ENCODE measurements at places on chromosomes 3 and 15.

- DNase-seq, result no peak
These were observed 99.4 kb downstream of the DTWD1 start for GRCh38 chr15:49720261-49720660.

GRCh38 chr15:61227950-61228936 is 859 bp downstream of the RORA start:
- DNase-seq, result no peak

DNA sequence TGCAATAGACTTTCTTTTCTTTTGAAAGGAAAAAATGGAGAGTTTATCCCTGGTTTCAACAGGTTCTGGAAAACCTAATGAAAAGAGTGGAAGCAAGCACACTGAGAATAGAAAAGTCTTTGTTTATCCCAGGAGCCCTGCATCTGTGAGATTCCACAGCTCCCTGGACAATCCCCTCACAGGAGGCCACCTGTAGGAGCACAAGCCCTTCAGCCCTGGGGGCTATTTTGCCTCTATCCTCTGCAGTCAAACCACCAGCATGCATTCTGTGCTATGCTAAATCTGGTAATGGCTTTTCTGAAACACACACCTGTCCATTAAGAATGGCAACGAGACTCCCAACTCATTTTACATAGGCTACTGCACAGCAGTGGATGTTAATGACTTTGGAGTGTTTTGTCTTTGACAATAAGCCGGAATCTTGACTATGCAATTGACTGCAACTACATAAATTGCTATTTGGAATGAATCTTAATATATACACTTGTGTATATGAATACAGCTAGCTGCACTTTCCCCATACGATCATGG is 369.4 kb downstream of the NR2F2 start:
- no peak for DNase-seq

DNA sequence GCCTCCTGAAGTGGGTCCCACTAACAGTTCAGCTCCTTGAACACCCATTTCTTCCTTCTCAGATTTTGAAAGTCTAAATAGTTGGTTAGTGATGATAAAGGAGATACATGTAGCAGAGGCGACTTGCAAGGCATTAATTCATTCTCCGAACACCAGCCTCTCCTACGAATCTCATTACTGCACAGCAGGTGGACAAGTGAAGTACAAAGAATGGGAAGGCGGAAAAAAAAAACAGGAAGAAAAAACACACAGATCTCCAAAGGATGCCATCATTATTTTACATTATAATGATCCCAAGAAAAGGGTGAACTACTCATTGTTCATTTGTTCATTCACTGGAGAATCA is 276.5 kb downstream of the MAGI1 start:
- no peak for DNase-seq

- DNase-seq, result no peak
These were observed 101.0 kb downstream of the MYLK start for GRCh38 chr3:123783050-123783689.

GRCh38 chr3:150409125-150409511 is 1.0 kb downstream of the TSC22D2 start:
- DNase-seq, result no peak

- DNase-seq, result no peak
These were observed 18.9 kb downstream of the SCN5A start for GRCh38 chr3:38630606-38631005.

GRCh38 chr15:67066959-67067853 is 1.8 kb downstream of the SMAD3 start:
- no peak for DNase-seq

DNA sequence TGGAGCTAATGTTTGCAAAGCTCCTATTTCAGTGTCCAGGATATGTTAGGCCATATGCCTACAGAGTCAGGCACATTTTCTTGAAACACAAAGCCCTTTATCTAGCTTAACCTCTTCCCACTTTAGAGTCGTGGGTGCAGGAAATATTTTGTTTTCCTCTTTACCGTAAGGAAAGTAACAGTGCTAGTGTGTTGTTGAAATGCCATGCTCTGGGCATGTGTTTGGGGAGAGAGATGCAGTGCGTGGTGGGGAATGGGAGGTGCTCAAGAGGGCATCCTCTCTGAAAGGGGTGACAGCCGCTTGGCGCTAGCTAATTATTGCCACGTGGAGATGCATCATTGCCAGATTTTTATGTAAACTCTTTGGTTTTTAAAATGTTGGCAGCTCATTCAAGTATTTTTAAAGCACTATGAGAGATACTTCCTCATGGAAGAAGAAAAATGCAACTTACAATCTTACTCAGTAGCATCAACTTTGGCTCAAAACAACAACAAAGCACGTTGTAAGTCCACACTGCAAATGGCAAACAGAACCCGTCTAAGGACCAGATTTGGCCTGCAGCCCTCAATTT is 152.6 kb downstream of the LPP start:
- no peak for DNase-seq

DNA sequence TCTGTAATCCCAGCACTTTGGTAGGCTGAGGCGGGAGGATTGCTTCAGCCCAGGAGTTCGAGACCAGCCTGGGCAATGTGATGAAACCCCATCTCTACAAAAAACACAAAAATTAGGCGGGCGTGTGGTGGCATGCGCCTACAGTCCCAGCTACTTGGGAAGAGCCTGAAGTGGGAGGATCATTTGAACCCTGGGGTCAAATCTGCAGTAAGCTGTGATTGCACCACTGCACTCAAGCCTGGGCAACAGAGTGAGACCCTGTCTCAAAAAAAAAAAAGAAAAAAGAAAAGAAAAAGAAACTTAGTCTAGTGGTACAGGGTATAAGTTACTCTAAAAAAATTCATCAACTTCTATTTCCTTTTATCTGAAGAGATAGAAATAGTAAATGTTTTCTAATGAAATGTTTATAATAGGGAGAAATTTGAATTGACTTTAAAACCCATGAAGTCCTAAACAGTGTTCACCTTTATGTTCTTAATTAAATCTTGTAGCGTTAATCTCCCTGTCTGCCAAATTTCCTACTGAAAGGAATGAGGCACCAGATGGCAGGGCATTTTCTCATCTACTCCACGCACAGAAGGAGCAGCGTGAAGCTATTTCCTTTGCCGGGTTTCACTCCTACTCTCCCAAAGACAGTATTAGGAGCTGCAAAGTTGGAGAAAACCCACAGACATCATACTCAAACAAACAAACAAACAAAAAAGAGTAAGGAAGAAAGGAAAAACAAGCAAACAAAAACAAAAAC is 1.9 kb downstream of the PCLAF start:
- no peak for DNase-seq

GRCh38 chr15:31660816-31661215 is 334.2 kb downstream of the KLF13 start:
- DNase-seq, result no peak

DNA sequence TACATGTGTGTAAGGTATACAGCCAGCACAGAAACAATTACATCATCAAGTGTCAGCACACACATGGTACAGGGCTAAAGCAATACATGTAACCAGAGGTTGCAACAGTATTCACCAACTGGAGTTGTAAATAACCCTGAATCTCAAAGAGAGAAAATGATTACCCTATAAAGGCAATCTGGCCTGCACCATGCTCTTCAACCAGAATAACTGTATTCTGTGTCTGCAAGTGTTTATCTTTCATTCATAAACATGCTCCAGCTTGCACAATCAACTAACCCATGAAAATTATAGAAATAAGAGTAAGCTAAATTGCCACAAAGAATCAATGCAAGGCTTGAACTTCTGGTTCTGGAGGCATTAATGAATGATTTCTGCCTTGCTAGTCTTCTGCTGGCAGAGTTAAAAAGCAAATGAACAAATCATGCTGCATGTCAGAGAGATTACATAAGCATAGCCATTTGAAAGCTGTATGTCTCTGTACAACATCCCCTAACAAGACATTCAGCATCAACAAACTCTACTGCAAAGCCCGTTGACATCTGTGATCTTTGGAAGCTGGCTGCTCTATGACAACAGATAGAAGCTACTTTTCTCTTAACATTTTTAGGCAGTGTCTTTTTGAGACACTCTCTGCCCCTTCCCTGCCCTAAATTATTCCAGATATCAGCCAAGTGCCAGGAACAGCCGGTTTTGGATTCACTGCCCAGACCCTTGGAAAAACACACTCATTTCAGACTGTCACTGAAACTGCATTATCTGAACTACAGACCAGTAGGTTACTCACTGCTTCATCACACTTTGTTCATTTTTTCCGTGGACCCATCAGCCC is 871.0 kb downstream of the OTOL1 start:
- no peak for DNase-seq

DNA sequence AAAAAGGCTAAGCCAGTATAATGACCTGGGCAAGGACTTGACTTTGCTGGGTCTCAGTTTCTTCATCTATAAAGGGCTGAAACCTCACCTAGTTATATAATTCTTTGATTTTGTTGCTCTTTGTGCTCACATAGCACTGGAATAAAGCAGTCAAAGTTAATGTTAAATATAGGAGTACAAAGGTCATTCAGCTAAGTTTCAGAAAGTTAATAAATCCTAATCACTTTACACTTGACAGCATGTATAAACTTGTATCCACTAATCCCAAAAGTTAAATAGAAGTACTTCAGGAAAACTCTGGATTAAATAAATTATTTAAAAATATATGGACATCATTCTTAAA is 33.9 kb downstream of the PLCL2 start:
- DNase-seq, result no peak

DNA sequence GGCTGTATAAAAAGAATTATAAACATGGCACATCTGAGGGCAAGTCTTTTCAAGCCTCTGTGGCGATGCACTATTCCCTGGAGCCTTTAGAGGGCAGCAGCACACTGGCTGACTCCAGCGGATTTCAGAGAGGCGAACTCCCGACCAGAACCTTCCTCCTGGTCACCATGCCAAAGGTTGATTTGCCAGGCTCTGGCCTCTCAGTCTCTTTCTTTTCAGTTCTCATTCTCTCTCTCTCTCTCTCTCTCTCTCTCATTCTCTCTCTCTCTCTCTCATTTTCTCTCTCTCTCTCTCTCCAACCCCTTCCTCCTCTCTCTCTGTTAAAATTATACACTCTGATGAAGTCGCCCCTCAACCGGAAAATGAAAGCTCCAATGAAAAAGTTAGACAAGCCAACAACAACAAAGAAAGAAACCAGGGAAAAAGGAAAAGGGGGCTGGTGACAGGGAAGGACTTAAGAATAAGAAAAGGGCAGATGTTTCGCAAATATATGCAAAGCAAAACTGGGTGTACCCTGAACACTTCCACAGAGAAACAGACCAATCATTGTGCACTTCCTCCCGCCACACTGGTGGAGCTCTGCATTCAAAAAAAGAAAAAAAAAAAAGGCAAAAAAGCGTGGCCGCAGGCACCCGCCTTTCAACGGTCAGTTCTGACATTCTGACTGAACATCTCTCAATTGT is 90.2 kb downstream of the TIGIT start:
- DNase-seq, result peak; percentile 46

DNA sequence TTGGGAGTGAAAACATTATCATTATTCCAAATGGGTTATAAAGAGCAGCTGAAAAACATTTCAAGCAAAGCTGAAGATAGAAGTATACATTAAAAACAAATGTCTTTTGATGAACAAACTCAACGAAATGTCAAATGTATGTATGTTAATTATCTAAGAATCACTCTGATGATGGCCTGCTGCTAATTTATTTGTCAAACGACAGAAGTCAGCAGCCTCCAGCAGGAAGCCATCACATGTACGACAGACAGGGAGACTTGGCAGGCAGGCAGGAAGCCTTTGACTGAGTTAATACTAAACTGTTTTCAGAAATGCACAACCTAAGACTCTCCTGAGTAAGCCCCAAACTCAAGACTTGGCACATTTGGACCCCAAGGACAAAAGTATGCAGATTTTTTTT is 491.1 kb downstream of the ZNF385D start:
- no peak for DNase-seq

- no peak for DNase-seq
These were observed 45.7 kb upstream of the MYZAP start for GRCh38 chr15:57545995-57546394.

GRCh38 chr3:162568706-162569105 is 1072.1 kb downstream of the OTOL1 start:
- DNase-seq, result no peak

- DNase-seq, result no peak
These were observed 110.1 kb downstream of the KCNMB2 start for GRCh38 chr3:178646186-178646862.

DNA sequence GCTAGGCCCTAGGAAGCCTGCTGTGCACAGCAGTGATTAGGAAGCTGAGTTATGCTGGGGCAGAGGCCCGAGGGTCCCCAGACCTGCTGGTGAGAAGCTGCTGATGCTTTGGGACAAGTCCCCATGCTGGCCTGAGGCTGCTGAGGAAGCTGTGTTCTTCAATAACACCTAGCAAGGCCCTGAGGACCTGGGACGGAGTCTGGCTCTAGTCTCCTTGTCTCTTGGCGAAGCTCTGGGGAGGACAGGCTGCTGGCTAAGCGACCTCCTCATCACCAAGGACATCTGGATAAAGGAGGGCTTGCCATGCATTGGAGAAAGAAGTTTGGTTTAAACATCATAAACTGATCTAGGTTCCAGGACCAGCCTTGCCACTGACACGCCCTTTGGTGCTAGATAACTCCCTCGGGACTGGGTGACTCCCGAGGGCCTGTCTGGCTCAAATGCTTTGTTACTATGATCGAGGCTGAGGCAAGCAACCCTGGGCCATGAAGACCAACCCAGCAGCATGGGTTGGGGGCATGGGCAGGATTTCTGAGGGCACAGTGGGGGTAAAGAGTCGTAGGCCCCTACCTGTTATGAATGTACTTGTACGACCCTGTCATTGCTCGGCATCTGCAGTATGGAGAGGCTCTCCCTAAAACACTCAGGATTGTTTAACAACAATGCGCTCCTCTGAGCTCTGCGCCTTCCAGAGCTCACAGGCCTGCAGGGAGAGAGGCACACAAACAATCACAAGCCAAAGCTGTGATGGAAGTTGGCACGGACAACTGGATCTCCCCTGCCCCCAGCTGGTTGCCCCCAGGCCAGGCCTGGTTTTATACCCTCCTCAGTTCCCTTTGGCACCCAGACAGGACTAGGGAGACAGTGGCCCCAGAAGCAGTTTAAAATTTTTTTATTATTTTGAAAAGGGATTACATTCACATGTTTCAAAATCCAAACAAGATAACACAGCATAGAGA is 64.4 kb downstream of the LINGO1 start:
- DNase-seq, result no peak

DNA sequence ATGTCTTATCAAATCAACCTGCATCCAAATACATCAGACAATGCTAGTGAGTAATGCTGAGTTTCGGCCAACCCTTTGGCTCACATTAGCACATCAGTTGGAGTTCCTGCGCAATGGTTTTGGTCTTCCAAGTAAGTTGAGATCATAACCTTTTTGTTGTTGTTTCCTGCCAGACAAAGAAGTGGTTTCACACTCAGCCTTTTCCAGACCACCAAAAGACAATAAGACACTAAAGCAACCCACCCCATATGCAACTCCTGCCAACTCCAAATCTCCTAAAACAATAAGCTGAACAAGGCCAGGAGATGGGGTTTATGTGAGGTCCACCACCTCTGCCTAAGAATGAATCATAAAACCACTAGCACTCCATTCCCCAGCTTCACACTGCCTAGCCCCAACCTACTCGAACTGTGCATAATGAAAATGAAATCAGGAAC is 177.0 kb downstream of the ERC2 start:
- DNase-seq, result no peak
